ENCODE measurements at places on chromosomes 6 and 20.

- DNase-seq: no peak
Observed at GRCh38 chr6:126010040-126010439, 23.7 kb downstream of the TRMT11 start.

DNA sequence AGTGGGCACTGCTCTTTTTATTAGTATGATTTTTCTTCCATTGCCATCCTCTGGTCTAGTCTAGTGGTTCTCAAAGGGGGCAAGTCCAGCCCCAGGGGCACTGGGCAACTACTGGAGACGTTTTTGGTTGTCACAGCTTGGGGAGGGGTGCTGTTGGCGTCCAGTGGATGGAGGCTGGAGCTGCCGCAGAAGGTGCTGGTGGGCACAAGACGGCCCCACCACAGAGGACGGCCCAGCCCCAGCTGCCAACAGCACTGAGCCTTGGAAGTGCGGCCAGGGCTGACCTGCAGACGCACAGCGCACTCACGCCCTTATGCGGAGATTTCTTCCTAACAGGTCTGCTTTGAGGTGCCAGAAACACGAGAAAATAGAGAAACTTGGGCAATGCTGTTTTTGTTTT is 40.3 kb downstream of the CDH4 start:
- no peak for DNase-seq

GRCh38 chr6:136249336-136249735 is 775 bp downstream of the MTFR2 start:
- DNase-seq: no peak

GRCh38 chr6:138219398-138219797 is 1.1 kb upstream of the PBOV1 start:
- no peak for DNase-seq

- no peak for DNase-seq
Observed at GRCh38 chr6:52908526-52908925, 972 bp downstream of the GSTA3 start.

DNA sequence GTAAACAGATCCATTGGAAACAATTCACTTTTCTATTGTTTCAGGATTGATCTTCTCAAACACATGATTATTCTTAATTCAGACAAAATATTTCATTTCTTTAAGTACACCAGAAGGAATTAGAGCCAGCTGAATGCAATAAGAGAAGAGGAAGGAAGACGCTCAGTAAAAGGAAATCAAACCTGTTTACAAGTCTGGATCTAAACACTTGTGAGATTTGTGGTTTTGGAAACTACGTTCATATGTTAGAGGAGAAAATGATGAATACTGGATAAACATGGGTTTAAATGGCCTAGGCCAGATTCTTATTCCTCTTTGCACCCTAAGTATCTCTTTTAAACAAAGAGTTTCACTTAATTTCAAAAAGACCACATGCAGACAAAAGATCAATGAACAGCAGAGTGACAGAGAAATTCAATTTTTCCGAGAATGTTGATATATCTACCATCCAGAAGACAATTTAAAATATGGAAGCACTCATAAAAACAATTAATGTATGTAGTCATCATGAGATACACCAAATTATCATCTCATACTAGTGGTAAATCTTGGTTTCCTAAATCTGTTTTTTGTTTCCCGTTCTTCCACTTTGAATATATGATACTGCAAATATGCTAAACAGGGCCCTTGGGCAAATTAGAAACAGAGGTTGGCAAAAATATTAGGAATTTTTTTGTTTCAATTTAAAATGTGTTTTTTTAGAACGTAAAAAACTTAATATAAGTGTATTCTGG is 703.5 kb upstream of the CITED2 start:
- no peak for DNase-seq

GRCh38 chr20:16583474-16583873 is 10.2 kb upstream of the KIF16B start:
- no peak for DNase-seq

DNA sequence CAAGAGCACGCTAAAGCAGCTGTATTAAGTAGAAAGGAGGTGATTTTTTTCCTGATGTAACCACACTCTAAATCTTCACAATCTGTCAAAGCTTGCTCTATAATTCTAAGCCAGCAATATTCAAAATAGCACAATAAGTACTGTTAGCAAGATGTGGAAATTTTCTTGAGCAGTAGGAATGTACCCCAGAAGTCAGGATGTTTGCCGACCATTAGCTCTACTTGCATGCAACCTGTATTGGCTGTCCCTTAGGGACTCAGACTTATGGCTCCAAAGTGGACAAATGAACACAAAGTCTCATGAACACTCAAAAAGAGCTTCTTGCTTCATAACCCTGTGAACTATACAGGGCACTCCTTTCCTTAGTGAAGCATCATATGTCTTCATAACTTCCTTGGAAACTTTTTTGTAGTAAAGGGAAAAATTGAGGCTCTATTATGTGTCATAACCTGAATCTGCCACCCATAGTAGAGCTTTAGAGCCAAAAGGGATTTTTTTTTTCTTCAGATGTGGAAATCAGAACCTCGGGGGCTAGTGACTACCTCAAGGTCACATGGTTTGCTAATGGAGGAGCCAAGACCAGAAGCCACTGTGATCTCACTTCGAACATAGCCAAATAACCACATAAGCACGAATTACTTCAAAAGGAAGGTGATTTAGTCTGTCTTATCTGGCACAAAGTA is 54.5 kb downstream of the ADGRG6 start:
- DNase-seq: no peak

DNA sequence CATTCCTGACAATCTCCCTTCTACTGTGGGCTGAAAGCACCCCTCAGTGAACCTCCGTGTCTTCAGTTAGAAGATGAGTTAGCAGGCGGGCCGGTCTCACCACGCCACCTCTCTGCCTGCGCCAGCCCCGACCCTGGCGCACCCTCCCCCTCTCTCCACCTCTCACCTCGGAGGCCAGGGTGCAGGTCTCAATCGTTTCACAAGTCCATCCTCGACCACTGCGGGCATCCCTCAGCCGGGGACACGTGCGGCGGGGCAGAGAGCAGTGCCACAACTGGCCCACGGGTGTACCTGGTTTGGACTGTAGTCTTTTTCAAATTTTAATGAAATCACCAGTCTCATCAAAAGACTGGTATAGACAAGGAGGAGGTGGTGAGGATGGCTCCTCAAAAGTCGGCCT is 34.4 kb downstream of the NFATC2 start:
- DNase-seq: no peak

DNA sequence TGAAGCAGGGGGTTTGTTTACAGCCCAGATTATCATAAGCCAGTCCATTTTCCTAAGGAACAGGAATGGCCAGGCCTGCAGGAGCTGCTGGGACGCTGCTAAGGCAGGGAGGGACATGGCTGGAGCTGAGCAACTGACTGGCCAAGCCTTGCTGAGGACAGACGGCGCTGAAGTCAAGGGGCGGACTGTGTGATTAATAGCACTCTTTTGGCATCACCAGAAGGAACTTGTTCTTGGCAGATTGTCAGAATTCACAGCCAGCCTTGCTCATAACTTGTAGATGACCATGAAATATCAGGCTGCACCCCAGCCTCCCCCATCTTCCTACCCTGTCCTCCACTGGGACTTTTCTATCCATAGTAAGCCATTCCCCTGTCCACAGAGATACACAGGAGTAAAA is 218.8 kb upstream of the RNF24 start:
- no peak for DNase-seq

DNA sequence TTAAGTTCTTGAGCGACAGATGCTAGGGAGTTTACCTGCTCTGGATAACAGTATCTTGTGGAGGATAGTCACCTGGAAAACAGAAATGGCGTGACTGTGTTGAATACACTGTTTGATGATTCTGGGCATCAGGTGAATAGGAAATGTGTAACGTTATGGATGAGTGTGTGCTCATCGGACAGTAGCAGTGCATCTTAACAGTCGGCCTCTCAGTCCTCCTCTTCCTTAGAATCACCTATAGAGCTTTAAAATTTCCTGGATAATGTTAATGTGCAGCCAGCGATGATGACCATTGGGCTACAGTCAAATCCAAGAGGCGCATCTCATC is 217.7 kb downstream of the OR2B2 start:
- DNase-seq: no peak

DNA sequence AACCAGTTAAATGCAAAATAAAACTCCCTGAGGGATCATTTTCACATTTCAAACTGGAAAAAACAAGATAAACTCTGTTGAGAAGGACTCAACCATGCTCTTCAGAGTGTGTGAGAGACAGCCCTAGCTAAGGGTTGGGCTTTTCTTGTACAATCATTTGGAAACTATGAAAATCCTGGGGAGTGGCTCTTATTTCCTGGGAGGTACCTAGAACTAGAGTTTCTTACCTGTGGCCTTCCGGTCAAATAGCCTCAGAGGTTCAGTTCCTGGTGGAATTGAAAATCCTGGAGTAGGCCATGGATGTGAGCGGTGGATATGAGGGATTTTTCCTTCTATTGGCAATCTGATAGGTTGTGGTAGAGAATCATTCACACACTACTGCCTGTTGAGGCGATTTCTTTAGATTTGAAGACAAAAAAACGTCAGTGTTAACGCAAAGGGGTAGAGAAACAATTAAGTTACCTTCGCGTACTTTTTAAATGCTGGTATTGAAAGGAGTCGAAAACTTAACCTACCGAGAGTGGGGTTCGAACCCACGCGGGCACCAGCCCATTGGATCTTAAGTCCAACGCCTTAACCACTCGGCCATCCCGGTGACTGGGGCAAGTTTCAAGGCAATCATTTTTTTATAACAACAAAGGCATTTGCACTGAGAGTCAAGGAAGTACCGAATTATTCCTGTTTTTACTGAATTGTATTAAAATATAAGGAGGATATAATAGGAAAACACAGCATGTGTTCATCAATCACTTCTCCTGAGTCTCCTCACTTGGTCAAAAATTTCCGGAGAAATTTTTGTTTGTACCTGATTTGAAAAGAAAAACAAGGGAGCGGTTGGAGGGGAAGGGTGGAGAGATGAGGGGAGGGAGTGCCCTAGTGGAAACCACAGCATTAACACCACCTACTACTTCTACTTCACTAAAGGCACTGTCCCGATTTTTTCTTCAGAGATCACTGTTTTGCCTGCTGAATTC is 191.3 kb downstream of the OR2B2 start:
- DNase-seq: no peak

DNA sequence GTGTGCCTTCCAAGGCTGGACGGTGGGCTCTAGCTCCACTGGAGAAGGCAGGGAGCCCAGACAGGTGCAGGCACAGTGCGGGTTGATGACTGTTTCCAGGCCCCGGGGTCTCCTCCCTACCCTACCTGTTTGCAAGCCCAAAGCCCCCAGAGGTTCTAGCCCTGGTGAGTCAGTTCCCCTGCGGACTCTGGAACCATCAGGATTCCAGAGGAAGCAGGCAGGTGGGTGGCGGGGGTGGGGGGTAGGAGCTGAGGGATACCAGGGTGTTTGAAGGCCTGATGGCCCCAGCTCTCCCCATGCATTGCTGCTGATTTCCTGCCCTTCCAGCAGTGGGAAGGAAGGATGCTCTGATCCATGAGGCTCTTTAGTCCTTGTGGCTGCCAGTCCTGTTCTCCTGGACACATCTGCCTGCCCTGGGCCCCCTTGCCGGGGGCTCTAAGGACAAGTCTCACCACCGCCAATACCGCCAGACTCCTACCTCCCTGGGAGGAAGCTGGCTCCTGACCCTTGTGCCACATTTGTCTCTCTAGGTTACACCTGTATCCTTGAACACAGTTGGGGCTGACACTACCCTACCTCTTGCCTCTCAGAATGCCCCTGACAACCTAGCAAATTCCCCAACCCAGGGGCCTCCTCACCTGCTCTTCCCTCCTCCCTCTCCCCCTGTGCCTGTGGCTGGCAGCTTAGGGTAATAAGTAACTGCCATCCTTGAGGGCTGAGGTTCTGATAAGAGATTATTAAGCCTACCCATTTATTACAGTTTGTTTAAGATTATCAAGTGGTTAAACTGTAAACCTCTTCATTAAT is 21.7 kb downstream of the KCNK5 start:
- DNase-seq: no peak

DNA sequence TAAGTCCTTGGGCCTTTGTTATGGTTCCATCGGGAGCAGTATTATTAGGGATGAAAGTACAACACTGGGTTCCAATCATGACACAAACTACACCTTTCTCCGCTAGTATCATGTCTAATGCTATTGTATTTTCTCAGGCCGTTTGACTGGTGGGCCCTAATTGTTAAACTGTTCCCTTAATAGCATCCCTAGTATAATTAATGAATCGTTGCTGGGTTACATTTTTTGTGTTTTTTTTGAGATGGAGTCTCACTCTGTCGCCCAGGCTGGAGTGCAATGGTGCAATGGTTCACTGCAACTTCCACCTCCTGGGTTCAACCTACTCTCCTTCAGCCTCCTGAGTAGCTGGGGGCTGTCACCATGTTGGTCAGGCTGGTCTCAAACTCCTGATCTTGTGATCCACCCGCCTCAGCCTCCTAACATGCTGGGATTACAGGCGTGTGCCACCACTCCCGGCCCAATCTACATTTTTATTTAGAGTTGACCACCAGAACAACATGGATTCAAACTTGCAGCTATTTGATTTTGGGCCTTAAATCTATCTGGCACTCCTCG is 4.1 kb upstream of the ZNFX1 start:
- no peak for DNase-seq

GRCh38 chr6:53975941-53976615 is 135.2 kb upstream of the MLIP start:
- no peak for DNase-seq

DNA sequence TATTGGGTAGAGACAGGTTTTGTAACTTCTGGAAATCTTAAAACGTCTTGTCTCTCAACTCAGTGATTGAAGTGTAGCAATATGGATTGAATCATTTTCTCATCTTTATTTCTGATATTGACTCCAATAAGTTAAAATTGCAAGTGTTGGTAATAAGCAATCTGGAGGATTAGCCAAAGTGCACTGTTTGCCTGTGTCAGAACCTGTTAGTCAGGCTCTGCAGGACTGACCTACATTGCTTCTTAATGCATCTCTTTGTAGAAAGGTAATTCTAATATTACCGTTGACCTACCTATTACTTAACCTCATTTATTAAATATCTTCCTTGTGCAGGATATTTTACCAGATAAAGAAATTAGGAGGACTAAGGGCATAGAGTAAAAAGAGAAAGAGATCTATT is 484.0 kb upstream of the CITED2 start:
- DNase-seq: no peak

DNA sequence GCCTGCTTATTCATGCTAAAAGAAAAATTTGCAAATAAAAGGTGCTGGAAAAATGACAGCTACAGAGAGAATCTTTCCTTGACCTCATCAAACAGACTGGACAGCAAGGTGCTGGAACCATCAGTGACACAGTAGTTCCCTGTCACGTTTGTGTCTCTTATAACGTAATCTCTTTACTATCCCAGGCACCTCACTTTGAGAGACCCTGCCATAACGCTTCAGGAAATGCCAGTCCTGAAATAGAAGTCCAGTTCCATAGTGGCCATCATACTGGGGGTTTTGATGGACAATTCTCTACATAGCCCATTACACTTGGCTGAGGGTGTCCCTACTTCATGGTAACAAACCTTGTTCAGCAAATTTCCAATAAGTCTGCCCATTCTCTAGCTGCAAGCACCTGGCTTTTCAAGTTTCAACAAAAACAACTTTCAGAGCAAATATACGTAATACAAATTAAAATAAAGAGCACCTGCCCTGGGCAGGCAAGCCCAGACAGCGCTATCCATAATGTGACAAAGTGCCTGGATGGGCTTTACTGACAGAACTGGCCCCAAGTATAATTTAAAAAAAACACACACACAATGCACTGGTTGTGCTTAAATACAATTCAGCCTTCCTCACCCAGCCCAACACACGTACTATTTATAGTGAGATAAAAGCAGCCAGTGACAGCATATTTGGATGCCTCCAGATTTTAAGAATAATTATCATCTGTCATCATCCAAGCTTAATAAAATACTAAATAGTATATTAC is 38.7 kb downstream of the CNKSR3 start:
- DNase-seq: no peak

GRCh38 chr6:135922174-135922573 is 70.7 kb downstream of the PDE7B start:
- DNase-seq: no peak

All from NCI-H1930 (cell line).